ENCODE measurements at places on chromosomes 11 and 22.

DNA sequence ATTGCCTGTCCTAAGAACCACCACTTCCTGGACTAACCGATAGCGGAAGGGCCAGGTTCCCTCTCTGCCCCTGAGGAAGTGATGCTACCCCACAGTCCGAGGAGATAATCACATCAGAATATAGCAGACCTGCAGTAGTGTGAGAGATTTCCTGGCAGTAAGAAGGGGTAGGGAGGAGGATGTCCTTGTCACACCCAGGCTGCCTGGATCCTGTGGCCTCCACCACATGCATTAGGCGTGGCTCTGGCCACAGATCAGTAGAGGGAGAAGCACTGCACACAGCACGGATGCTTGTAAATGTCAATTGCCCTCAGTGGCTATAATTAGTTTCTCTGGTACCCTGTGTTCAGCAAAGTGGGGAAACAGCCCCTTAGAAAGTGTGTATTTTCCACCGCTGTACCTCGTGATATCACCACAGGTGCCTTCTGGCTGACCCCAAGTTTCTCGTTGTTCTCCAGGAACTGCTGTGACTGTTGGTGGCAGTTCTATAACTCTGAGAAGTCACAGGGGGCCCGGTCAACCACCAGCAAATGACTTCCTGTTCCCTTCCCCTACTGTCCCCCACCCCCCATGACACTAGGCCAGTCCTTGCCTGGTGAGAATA lies 61.8 kb downstream of the UBASH3B start:
- DNase-seq = no peak

DNA sequence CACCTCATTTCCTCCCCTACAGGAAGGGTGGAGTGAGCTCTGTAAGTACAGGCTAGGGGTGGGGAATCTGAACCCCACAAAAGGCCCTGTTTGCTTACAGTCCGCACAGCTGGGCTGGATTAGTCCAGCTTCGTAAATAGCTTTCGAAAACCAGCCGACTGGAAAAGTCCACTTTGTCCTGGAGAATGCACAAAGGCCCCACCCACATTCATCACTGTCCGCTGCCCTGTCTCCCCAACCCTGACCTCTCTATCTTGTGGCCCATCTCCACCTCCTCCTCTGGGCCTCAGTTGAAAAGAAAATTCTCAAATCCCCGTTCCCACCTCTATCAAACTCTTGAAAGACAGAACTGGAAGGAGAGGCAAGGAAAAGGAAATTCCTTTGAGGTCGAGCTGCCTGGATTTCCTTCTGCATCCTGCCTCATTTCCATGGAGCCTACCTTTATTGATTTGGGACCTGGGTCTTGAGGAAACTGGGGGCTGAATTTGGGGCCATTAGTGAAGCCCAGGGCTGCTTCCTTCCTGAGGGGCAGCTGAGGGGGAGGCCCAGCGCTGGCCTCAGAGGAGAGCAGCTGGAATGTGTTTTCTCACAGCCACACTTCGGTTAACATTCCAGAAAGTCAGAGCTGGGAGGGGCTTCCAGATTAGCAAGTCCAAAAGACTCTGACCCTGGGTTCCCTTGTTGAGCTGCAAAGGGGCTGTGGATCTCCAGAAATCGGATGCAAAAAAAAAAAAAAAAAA lies 147.6 kb downstream of the FBXO7 start:
- no peak for DNase-seq

GRCh38 chr11:8206251-8207079 lies 37.6 kb upstream of the RIC3 start:
- peak; percentile 89 for DNase-seq

DNA sequence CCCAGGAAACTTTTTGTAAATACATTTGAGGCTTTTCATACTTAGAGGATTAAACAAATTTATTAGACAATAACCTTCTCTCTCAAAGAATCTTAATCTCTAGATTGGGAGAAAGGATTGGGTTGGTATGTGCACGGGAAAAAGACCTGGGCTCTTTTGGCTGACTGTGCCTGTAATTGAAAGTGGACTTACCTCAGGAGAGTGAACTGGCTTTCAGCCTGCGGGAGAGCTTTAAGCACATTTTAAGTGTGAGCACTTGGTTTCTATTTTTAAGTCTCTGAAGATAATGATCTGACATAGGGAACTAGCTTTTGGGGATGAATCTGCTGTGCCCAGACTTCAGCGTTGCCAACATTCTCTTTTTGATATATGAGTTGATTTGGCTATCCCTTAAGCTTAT lies 35.8 kb downstream of the UVRAG start:
- DNase-seq = no peak

- no peak for DNase-seq
Measured at GRCh38 chr22:44261861-44262595, 50.7 kb downstream of the SHISAL1 start.

DNA sequence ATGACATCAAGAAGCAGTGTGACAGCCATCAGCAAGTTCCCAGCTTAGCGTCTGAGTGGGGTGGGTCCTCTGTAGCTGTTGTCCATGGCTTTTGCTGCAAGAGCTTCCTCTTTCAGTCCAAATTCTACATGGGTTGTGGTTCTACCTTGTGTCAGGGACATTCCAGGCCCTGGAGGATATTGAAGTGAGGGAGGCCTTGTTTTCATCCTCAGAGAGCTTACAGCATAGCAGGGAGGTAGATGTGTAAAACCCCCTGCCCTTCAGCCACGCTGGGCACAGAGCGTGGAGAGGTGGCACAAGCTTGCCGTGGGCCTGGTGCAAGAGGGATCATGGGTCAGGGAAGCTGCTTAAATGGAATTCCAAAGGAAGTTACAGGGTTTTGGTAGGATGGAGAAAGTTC lies 93.9 kb downstream of the GRIK4 start:
- DNase-seq = no peak

DNA sequence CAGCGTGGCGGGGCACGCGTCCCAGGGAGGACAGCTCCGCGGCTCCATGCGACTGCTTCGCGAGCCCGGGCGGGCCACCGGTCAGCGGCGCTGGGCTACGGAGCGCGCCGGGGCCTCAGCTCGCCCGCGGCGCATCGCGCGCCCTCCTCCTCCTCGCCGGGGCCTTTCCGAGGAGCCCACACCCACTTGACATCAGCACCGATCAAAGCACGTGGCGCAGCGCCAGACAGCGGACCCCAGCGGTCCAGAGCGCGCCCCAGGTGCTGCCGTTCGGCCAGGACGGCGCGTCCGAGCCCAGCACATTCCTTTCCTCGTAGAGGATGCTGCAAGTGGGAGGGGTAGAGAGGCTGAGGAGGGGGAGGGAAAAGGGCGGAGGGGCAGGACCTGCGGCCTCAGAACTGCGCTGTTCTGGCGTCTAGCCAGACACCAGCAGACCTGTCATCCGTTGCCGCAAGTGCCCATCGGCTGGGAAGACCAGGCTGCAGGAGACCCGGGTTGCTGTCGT lies 88.6 kb downstream of the PLEKHA7 start:
- peak; percentile 9 for DNase-seq
